Stimulated activated CD4-positive, alpha-beta T cell treated with anti-CD3 and anti-CD28 coated beads, Interleukin-1b, Interleukin-23, amount 100 ng/mL, for 1 hour (primary cell): ENCODE measurements at places on chromosomes 1 and 21.
A peak's percentile ranks its signal among the peaks of the same experiment; 100 is the strongest.

- no peak for DNase-seq
These were observed 5.0 kb downstream of the TRIT1 start for GRCh38 chr1:39877980-39878956.

DNA sequence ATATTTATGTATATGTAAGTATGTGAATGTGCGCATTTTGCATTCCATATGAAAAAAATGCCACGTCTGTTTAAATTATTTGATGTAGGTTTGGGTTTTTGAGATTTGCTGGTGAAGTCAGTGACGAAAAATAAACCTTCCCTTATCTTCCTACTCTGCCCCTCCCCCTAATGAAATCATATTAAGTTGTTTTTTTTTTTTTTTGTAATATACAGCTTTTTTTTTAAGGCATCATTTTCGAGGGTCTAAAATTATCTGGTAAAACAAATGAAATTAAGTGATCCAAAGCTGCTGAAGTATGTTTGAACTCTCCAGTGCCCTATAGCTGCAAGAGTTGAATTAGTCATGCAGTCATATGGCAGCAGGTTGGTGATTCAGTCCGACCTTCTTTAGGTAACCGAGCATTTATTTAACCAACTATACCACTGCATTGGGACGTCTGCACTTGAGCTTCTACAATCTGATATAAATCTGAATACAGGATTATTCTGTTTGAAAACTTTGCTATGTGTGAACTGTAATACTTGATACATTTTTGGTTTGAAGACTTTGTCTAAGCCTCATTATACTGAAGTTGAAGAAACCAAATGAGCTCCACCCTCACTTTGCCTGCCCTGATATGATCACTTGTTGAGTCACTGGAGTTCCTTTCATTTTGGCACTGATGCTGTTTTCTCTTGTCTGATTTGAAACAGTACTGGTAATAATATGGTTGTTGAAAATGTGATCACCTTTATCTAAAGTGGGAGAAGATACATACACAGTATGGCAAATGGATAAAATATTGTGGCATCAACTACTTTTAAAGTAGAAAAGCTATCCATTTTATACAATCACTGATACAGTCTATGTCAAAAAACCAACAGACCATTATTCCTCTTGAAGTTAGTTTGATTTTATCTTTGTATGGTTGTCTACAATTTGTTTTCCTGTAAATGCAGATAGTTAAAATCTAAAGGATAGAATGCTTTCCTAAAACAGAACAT, 11.7 kb downstream of the PDIK1L start:
- no peak for DNase-seq

GRCh38 chr1:121519042-121519755, 334.4 kb downstream of the SRGAP2C start:
- DNase-seq, result peak; percentile 50

DNA sequence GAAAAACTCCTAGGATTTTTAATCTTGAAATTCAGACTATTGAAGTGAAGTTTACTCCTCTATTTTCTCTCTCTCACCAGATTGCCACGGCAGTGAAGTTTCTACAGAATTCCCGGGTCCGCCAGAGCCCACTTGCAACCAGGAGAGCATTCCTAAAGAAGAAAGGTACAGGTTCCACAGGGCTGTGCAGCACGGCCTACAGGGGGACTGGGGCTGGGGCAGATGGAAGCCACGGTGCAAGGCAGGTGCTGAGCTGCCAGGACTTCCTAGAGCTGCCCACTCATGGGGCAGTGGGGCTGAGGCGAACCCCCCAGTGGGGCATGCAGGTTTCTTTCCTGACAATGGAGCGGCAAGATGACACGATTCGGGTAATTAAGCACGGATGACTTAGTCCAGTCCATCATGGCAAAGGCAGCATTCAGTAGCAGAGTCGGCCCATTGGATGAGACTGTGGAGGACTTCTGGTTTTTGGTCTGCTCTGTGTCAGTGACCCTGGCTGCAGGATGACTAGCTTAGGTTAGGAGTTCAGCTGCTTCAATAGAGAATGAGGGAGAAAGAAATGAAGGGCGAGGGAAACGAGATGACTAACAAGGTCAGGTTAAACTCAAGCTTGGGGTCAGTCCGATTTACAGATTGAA, 61.5 kb downstream of the PEX14 start:
- DNase-seq, result no peak

DNA sequence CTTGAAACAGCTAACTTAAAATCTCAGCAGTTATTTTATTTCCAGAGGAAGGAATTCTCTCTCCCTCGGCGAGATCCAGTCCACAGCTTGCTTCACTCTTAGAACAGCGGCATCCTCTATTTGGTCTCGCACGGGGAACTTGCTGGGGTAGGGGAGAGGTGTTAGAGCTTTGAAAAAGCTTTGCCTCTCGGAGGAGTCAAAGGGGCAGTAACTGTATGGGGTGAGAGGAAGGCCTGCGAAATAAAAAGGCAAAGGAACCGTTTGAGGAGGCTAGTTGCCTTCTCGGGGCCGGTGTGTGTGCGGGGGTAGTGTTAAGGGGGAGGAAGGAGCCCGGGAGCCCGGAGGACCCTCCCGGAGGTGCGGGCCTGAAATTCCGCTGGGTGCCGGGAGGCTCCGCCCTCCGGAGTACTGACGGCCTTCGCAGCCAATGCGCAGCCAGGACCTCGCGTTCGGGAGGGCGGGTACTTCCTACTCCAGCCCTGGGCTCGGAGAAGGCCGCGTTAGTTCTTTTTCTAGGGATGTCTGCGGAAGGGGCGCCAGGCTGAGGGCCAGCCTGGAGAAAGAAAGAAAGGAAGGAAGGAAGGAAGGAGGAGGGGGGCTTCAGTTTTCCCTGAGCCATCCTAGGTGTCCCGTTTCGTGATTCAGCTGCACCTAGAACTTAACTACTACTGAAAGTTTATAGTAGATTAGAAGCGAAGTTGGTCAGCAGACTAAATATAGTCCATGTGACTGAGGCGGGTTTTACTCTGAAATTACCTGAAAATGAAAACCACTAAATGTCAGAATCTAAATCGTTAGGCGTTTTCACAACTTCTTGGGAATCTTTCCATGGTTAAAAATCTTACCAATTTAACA, 2.2 kb downstream of the NEK7 start:
- peak; percentile 63 for DNase-seq
